ENCODE measurements at places on chromosomes 12 and 14.

DNA sequence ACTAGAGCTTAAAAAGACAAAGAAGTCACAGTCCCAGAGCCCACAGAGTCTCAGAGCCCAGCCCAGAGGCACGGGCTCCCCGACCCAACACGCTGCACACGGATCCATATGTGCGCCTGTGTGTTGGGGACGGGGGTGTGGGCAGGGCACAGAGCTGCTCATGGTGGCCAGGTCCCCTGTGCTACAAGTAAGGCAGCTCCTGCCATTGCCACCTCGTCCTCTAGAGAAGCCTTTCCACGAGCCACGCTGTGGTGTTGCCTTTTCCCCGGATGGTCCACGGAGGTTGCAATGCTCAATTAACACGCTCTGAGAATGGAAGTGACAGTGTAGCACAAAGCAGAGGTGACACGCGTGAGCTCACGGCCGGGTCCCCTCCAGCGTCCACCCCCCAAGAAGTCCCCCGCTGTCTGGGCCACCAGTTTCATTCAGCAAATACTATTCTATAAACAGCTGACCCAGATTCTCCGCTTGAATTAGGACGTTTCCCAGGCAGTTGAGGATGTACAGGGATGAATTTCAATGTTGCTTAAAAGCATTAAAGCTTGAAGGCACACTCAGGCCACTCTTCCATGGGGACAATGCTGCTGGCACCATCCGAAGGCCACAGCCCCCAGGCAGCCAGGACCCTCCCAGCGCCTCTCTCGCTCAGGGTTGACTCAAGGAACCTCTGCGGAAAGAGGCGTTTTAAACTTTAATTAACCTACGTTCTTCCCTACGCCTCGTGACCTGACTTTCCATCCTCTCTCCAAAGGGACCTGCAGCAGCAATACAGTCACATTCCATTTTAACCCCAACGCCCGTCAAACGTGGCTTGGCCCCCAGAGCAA is 22.7 kb upstream of the EIF5 start:
- DNase-seq = no peak

- no peak for DNase-seq
These were observed 58.3 kb downstream of the TESPA1 start for GRCh38 chr12:54926246-54926645.

DNA sequence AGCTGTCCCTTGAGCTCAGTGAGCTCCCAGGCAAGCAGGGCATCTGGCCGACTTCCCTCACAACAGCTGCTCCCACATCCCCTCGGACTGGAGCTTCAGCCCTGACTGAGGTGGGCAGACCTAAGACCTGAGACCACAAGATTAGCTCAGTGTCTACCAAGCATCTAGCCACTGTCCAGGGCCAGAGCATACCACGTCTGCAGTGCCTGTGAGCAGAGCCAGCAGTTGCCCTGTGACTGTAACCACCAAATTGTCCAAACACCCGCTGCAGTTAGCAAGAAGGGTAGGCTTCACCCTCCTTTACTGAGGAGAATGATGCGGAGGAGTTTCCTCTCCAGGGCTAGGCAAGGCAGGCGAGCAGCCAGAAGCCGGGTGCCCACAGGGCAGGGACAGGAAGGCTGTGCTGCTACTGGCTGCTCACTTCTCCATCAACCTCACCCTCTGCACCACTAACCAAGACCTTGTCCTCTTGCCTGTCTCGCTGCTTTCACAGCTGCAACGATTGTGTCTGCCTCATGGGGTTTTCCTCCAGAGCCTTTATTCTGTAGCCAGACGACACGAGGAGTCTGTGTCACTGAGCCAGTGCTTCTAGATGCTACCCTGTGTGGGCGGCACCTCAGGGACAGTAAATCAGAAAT is 53.9 kb downstream of the ANAPC7 start:
- DNase-seq = no peak

- no peak for DNase-seq
These were observed 4.7 kb downstream of the TNFRSF1A start for GRCh38 chr12:6336889-6337853.

DNA sequence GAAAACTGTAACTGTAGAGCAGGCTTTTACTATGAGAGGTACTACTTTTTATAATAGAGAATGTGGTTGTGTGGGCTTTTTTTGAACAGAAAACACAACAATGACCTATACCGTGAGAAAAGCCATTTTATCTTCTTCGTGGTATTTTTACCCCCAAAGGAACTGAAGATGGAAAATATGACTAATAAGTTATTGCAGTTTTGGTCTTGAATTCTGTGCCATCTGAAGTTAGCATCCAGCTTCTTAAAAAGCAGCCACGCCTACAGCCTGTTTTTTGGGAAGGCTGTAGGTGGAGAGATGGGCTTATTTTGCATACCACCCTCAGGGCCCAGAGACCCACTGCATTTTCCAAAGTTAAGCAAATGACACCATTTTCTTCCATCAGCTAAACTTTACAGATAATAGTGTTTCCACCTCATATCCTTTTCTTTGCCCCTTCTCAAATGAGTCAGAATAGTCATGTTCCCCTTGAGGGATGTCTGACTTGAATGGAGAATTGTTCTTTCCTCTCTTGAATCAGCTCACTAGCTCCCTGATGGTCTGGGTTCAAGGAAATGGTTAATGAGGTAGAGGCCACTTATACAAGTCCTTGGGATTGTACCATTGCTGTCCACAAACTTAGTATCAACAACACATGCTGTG is 53.0 kb downstream of the TBC1D30 start:
- DNase-seq = no peak
